ENCODE measurements at places on chromosomes 5 and 9. TPM values are rescaled to one million over a fixed set of nuclear protein-coding genes. Genes with fewer than 3 reads are reported as not detected.

Gene CYLC2
- total RNA-seq = not detected

Gene AIF1L
- 16.0 TPM for total RNA-seq

Gene STPG3
- total RNA-seq = not detected

Gene SLC22A4
- 4.9 TPM for total RNA-seq

Gene PCDHB4
- total RNA-seq = 0.33 TPM

Gene MCCC2
- 34.3 TPM for total RNA-seq

Gene MRPL41
- 33.2 TPM for total RNA-seq

Gene IRX2
- total RNA-seq = not detected

Gene EDIL3
- 3.5 TPM for total RNA-seq

Gene SLC6A7
- not detected for total RNA-seq

All from vein endothelial cell (primary cell).